ENCODE measurements at places on chromosomes 7 and 10.

GRCh38 chr10:50044941-50045664 lies 22.7 kb upstream of the WASHC2A start:
- no peak for DNase-seq

DNA sequence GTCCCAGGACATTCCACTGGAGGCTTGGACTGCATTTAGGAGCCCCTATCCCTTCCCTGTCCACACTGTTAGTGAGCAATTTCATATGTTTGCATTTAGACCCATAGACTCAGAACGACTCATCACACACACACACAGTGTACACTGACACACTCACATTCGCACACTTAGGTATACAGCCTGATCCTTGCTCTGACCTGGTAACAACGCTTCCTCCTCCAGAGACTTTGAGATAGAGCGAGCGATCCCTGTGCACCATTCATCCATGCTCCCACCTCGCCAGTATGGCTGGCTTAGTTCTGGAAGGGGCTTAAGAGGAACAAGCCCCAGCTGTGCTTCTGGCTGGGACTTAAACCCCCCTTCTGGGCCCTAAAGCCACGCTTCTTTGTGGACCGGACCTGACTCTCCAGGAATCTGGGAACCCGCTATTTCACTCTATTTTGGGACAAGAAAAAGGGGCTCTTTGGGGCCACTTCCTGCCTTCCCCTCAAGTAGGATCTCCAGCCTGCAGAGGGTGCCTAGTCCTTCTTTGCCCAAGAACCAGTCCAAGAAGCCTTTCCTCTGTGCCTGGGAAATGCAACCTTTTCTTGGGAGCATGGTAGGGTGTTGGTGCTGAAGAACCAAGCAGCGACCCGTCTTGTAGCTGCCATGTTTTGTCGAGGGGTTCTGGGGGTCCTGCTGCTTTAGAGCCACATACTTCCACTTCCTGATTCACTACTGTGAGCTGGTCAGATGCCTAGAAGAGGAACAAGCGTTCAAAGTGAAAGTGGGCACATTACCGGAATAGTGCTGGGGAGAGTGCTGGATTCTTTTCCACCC lies 1.1 kb upstream of the HOXA13 start:
- peak; percentile 22 for DNase-seq

DNA sequence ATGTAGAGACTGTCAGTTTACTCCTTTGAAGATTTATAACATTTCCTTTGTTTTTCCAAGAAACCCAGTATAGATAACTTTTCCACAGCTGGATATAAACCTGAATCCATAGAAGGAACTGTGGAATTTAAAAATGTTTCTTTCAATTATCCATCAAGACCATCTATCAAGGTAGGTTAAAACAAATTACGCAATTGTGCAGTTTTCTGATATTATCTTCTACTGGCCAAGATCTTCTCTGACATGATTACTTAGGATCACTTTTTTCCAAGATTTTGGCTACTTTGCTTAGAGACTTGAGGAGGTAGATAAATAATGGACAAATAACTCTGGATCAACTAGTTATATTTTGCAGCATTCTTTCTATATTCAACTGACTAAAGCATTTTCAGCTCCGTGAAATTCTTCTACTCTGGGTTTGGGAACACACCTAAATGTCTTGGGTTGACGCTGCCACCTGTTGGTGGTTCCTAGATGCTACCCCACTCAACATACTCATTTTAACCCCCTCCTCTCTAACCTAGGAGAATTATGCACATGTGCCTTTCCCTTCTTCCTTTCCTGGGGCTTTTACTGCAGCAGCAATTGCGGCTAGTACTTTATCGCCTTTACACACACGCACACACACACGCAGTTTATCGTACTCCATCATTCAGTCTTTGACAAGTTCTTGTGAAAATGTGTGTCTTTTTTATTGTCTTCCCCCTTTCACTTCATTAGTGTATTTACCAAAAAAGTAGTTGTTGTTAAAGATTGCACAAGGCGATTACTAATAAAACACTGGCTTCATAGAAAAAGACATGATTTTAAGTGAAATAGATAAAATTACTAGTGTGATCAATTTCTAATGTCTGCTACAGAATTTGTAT lies 32.7 kb downstream of the ABCB5 start:
- DNase-seq, result peak; percentile 10

- no peak for DNase-seq
Measured at GRCh38 chr10:66625709-66626590, 299.9 kb upstream of the LRRTM3 start.

DNA sequence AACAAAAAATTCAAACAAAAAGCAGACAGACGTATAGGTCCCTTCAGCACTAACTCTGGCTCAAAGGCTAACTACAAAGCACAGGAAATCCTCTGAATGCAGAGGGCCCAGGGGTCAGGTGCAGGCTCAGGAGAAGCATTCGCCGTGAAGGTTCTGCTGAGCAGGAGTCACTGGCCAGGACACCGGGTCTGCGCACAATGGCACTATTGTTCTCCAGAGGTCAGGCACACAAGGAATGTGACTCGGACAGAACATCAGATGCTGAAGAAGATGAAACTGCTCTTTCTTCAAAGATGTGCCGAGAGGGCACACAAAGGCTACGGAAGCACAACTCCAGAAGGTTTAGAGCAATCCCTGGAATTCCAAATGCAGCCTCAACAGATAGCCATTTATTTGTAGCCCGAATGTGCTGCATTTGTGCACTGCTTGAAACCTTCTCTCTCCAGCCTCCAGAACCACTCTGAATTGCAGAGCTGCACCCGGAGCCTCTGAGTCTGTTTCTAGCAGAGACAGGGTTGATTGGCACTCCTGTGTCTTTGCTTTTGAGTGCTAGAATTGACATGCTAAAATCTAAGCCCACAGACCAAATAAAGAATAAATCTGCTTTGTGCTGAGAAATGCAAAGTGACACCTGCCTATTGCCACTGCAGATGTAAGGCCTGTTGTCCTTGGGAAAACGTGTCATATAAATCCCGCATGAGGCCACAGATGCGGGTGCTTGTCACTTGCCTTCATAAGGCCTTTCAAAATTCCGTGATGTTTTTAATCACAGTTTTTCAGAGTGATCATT lies 85.4 kb upstream of the AFAP1L2 start:
- DNase-seq, result no peak

GRCh38 chr10:124087672-124088634 lies 5.4 kb downstream of the CHST15 start:
- DNase-seq, result no peak

- no peak for DNase-seq
Measured at GRCh38 chr7:130274296-130274695, 7.6 kb downstream of the CPA2 start.

DNA sequence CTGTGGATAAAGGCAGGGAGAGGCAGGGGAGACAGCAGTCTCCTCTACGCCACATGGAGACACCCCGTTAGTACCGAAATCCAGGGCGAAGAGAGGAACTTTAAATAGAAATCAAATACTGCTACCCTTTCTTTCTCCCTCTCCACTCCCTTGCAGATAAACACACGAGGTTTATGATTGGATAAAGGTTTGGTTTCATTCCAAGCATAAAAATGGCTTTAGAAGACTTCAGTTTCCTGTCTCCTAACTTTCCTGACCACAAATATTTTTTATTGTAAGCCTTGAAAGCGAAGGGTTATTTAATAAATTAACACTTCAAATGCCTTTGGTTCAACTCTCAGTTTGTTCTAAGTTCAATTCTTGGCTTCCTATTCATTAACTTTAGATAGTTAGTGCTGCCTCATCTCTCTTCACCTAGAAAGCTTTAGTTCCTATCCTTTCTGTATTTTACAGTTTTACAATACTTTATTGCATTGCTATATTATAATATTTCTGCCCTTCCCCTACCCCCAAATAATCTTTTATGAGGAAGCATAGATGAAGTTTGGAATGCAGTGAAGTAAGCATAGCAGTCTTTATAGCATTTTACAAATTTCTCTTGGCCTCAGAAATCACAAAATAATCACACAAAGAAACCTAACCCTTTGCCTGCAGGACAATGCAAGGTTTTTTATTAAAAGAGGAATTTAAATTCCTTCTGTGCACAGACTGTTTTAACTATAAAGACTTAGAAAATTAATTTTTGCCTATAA lies 31.5 kb upstream of the ARID5B start:
- peak; percentile 50 for DNase-seq

GRCh38 chr10:1094112-1095057 lies 38.2 kb downstream of the WDR37 start:
- DNase-seq, result no peak

DNA sequence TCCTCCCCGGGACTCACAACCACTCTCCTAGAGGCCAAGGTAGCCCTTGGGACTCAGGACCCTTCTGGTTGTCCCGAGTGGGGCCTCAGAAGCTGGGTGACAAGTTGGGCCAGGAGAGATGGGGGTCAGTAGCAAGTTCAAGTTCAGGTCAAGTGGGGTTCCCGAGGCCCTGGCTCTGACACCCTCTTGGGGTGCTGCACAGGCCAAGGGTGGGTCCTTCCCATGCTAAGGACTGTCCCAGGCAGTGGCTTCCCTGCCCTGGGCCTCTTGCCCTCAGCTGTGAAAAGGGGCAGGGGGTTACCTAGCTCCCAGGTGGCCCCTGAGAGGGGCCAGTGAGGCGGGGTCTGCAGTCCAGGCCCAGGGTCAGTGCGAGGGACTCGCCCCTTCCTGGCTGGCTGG lies 115.4 kb upstream of the TNRC18 start:
- DNase-seq, result no peak

GRCh38 chr7:141291541-141291940 lies 217.7 kb downstream of the TMEM178B start:
- no peak for DNase-seq

Measured in mesenchymal stem cell (in vitro differentiated cells and primary cell).